ENCODE measurements at places on chromosomes 6 and 20. TPM values are rescaled to one million over a fixed set of nuclear protein-coding genes. Genes with fewer than 3 reads are reported as not detected.
A peak's percentile ranks its signal among the peaks of the same experiment; 100 is the strongest.

- no peak for DNase-seq
Observed at GRCh38 chr6:163199371-163199770, 215.1 kb upstream of the QKI start.

GRCh38 chr6:87312860-87313259 lies 9.5 kb upstream of the SMIM8 start:
- no peak for DNase-seq

The DDRGK1 gene
- 54.4 TPM for total RNA-seq

- no peak for DNase-seq
Observed at GRCh38 chr6:125639466-125640020, 109.9 kb upstream of the HEY2 start.

- peak; percentile 30 for DNase-seq
Observed at GRCh38 chr20:48626226-48626937, 201.4 kb downstream of the PREX1 start.

The HSPA1A gene
- total RNA-seq = 75.6 TPM

DNA sequence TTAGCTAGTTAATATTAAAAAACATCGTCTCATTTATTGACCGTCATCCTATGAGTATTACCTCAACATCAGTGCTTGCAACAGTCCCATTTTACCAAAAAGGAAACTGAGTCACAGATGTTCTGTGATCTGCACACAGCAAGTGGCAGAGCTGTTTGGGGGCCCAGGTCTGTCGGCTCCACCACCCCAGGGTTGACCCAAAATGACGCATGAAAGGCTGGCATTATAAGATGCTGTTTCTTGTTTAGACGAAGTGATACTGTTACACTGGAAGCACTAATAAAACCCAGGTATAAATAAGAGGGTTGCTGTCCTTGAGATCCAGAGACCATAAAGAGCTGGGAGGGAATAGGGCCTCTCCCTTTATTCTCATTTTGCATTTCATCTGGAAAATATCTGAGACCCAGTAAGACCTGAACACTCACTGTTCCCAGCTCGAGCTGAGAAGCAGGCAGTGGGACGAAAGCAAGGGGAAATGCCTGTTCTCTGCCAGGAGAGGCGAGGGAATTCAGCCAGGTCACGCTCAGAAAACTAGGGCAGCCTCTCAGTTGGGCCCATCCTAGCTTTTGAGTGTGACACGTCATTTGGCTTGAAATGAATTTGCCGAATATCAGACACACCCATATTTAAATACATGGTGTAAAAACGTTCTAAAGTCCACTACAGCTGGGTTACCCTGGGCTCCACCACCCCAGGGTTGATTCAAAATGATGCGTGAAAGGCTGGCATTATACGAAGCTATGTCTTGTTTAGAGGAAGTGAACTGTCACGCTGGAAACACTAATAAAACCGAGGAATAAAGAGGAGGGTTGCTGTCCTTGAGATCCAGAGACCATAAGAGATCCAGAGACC lies 1.4 kb upstream of the MICAL1 start:
- DNase-seq = no peak

The TENT5A gene
- total RNA-seq = 1.7 TPM

DNA sequence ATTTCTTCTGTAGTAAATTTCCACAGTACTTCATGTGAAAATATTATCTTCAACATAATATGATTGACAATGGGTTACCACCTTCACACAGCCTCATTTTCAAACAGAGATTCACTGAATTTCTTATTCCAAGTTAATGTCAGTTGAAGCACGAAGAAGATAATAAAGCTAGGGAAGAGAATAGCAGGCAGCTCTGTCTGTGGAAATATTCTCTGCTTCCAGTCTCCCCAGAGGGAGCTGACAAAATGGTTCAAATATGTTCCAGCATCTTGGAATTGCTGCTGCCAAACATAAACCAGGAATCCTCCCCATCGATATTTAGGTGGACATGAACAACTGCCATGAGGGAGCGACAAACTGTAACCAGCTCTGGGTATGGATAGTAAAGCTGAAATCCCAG lies 224.8 kb downstream of the GJA1 start:
- DNase-seq = no peak

GRCh38 chr6:116530436-116530835 lies 15.0 kb downstream of the TRAPPC3L start:
- no peak for DNase-seq

DNA sequence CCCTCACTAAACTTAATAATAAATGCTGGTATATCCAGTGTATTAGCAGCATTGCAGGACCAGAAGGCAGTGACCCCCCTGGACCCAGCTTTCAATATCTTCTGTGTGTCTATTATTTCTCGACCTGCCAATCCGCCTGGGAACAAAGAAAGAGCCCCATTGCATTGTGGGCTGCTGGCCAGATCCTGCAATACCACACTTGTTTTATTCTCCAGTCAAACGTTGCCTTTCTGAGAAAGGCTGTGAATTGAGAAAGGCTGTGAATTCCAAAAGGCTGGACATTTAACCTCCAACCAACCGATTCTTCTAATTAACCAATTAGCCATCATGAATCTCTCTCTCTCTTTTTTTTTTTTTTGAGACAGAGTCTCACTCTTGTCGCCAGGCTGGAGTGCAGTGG lies 1.5 kb upstream of the MTO1 start:
- no peak for DNase-seq

The LINC00237 gene
- total RNA-seq = not detected

The MOG gene
- not detected for total RNA-seq

All from activated CD8-positive, alpha-beta T cell treated with anti-CD3 and anti-CD28 coated beads, Interleukin-2, amount 10 ng/mL, durations not matched to agents 7 days and 5 days (primary cell).